ENCODE measurements at places on chromosomes 3 and 15. TPM values are rescaled to one million over a fixed set of nuclear protein-coding genes. Genes with fewer than 3 reads are reported as not detected.

DNA sequence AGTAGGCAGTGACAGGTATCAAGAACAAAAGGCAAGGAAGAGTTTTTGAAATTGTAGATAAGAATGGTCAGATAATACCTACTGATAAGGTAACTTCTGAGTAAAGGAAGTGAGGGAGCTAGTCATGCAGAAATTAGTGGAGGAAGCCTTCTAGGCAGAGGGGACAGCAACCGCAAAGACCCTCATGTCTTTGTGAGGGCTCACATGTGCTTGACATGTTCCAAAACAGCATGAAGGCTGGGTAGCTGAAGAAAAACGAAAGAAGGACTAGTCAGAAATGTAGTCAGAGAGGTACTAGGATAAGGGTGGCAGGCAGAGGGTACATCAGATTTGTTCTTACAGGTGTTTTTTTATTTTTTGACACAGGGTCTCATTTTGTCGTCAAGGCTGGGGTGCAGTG, 5.3 kb downstream of the SIN3A start:
- no peak for DNase-seq

CRYBG3 gene
- 20.7 TPM for polyA plus RNA-seq

DNA sequence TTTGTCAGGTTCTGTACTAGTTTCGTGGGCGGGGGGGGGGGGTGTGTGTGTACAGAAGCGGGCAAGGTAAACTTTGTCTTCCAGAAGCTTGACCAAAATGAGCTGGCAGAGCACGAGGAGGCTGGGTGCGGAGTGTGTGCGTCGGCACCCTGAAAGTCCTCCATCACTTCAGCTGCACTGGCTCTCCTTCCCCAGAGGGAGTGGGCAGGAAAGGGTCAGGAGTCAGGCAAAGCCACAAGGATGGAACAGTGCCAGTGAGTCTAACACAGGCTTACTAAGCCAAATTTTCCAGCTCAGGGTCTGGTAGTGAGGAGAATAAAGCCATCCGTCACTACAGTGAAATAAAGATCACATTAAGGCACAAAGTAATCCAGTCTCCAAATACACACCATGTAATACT, 11.9 kb upstream of the SH3GL3 start:
- DNase-seq, result no peak

DNA sequence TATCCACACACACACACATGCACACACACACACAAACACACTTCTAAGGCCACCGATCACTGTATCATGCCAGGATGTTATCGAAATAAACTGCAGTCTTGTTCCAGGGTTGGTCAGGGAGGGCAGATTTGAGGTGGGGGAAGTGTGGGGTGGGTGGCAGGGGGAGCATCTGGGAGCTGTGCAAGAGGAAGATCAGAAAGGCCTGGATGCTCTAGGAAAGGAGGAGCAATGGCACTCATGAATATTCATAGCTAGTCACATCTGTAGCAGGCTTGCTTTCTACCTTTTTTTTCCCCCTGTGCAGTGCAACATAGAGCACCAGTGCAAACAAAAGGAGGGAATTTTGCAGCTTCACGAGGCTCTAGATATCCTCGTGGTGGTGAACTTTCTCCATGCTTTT, 84.9 kb downstream of the MEIS2 start:
- no peak for DNase-seq

DNA sequence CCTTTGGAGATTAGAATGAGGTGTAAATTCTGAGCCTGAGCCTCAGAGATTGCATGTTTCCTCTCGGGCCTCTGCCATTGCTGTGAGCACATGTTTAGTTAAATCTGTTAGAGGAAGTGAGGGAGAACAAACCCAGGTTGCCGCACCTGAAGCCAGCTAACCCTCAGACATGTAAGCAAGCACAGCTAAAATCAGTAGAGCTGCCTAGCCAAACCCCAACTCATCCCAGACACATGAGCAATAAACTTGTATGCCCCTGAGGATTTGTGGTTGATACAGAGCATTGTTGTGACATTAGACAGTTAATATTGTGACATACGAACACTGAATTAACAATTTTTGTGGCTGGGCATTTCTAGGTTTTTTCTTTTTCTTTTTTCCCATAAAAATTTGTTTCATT, 41.9 kb downstream of the NMD3 start:
- DNase-seq, result no peak

COX5A gene
- 230 TPM for polyA plus RNA-seq

C3orf62 gene
- polyA plus RNA-seq, result 15.5 TPM

- DNase-seq, result no peak
Observed at GRCh38 chr15:56475351-56475750, 10.4 kb upstream of the MNS1 start.

SAMD7 gene
- not detected for polyA plus RNA-seq

ZBED2 gene
- 0.26 TPM for polyA plus RNA-seq

- DNase-seq, result no peak
Observed at GRCh38 chr3:55161231-55161630, 233.4 kb upstream of the LRTM1 start.

- DNase-seq, result no peak
Observed at GRCh38 chr3:13582366-13583250, 33.7 kb downstream of the FBLN2 start.

TMEM207 gene
- 20.3 TPM for polyA plus RNA-seq
